ENCODE measurements at places on chromosomes 12 and 14.

- DNase-seq = no peak
These were observed 827 bp upstream of the TEDC1 start for GRCh38 chr14:105490267-105490571.

DNA sequence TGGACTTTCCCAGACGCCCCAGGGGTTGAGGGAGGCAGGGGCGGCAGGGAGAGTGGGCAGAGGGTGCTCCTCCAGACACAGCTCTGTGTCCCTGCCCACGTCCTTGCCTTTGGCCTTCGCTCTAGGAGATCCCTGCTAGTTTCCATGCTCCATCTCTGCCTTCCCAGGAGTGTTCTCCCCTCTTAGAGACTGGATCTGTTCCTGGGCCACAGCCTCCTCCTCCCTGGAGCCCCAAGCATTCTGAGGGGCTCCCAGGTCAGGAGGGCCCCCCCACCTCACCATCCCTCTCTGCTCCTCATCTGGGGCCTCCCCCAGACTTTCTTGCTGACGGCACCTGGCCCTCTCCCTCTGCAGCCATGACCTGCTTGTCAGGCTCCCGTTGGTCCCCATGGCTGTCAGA lies 216.0 kb upstream of the FKBP4 start:
- no peak for DNase-seq

- DNase-seq = no peak
These were observed 186.2 kb downstream of the SYNE2 start for GRCh38 chr14:64038841-64039542.

- DNase-seq = no peak
These were observed 711.8 kb upstream of the LRFN5 start for GRCh38 chr14:40894846-40895245.

DNA sequence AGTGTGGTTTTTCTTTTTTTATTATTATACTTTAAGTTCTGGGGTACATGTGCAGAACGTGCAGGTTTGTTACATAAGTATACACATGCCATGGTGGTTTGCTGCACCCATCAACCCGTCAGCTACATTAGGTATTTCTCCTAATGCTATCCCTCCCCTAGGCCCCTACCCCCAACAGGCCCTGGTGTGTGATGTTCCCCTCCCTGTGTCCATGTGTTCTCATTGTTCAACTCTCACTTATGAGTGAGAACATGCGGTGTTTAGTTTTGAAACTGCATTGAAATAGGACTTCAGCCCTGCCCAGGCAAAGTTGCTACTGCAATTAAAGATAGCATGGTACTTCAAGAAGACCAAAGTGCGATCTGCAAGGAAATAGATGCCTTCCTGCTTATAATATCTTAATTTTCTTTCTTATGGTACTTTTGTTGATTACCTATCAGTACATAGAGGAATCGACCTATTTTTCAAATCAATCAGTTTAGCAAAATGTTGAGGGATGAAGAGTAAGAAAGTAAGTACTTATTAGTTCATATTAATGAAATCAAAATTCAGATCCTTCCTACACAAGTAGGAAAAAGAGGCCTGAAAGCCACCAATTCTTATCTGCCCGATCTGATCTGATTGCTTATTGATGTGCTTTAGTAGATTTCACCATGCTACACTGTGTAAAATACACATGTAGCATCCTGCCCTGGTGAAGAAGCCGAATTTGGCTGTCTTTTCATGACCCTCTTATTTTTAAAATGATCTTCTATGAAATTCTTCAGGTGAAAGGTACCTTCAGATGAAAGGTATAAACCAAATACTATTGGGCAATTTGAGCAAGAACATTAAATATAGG lies 1.6 kb downstream of the LTA4H start:
- no peak for DNase-seq

GRCh38 chr14:75018694-75019093 lies 16.0 kb downstream of the EIF2B2 start:
- DNase-seq = no peak

- peak; percentile 43 for DNase-seq
These were observed 446 bp downstream of the PPP1R12A start for GRCh38 chr12:79934281-79935020.

GRCh38 chr12:56695327-56696101 lies 7.4 kb upstream of the PTGES3 start:
- no peak for DNase-seq

- DNase-seq = no peak
These were observed 6.6 kb upstream of the RAB3IP start for GRCh38 chr12:69732088-69732487.

DNA sequence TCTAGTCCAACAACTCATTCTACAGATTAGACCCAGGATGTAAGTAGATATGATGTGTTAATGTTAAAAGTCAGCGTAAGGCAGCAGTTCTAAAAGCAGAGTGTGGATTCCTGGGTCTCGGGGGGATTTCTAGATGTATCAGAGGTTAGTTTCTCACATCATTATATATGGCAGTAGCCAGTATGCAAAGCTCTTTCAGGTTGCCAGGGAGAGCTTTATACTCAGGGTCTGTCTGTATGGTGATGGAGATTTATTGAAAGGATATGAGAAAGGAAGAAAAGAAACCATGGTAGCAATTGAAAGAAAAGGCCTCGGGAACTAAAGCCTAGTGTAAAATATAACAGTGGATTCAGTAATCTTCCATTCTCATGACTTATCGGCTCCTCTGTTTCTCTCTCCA lies 26.2 kb upstream of the PAWR start:
- DNase-seq = no peak

GRCh38 chr14:74792249-74793039 lies 29.3 kb downstream of the YLPM1 start:
- DNase-seq = peak; percentile 29

DNA sequence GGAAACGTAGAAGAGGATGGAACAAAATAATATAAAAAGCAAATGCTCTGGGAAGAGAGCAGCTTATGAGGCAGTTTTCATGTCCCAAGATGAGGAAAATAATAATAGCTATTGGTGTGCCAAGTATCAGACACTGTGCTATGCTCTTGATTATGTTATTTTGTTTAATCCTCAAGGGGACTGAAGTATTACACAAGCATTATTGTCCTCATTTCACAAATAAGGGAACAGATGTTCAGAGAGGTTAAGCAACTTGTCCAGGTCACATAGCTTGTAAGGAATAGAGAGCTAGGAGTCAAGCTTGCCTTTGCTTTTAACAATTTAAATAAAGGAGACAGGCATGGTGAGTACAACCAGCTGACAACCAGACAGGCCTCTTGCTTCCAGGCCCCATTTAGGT lies 26.9 kb upstream of the LTBP2 start:
- no peak for DNase-seq

DNA sequence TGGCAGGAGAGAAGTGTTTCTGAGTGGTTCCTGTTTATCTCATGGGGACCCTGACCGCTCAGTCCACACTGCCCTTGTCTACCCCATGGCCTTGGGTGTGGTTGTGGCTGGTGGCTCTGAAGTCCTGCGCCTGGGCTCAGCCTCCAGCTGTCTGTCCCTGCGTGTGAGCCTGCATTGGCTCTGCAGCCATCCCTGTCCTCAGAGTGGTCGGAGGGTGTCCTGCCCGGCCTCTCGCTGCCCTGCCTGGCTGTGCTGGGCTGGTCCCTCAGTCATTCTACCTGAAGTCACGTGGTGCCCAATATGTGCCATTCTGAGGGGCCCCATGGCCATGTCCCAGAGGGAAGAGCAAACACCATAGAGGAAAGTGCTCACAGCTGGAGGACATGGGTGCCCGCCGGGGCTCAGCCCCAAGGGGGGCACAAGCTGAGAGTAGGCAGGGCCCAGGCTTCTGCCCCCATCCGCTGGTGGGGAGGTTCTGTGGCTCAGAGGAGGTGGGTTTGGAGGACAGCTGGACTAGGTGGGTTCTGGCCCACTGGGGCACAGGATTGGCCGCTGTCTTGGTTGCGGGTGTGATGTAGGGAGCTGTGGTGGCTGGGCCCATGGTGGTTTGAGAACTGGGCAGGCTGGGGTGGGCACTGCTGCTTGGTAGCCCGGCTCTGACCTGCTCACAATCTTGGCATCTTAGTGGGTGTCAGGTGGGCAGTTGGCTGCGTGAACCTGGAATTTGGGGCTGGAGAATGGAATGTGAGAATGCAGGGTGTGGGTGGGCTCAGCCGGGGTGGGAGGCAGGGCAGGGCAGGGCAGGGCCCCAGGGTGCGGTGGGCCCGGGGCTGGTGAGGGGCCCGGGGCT lies 11.6 kb downstream of the TEDC1 start:
- DNase-seq = no peak

GRCh38 chr12:58803908-58804307 lies 116.4 kb downstream of the LRIG3 start:
- DNase-seq = no peak

GRCh38 chr14:104086661-104087461 lies 1.4 kb downstream of the ASPG start:
- no peak for DNase-seq

- DNase-seq = no peak
These were observed 82.4 kb downstream of the DIO3 start for GRCh38 chr14:101643651-101644050.

DNA sequence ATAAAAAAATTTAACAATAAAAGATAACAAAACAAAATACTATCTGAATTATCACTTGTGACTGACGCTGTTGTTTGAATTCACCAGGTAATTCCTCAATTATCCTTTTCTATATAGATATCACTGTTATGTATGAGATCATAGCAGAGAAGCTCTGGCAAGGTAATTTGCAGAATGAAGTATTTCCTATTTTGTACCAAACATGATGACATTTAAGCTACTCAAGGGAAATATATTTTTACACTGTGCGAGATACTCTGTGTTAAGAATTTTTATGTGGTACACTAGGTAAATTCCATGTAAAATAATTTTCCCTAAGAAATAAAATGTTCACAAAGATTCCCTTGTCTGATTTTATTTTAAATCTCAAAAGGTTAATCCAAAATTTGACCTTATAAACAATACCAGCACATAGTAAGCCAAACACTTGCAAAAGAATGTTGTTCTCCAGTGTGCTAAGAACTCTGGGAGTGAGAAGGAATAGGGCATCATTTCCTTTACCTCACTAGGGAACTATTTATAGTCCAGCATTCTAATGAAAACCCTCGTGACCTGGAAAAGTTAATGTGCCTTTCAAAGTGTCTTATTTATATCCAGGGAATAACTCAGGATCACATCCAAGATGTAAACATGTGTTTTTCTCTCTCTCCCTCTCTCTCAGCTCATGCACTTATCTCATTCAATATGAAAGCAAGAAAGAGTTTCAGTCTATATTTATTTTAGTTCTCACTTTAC lies 115.2 kb upstream of the RAP1B start:
- no peak for DNase-seq

- no peak for DNase-seq
These were observed 1.5 kb downstream of the EML5 start for GRCh38 chr14:88791252-88791621.

DNA sequence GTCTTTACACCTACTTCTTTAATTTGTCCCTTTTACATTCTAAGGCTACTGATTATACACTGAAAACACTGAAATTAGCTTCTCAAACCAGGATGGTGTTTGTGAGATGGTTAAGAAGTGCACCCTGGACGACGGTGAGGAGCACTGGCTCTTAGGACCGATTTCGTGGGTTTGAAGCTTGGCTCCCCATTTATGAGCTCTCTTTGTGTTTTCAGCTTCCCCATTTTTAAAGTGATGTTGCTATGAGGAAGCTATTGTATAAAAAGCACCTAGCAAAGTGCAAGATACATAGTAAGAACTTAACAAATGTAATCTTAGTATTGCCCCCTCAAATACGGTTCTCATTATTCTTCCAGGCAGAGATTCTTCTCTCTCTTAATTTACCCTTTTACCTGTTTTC lies 4.7 kb downstream of the NFYB start:
- DNase-seq = no peak

- DNase-seq = no peak
These were observed 27.0 kb downstream of the FBLN5 start for GRCh38 chr14:91920526-91920925.

- no peak for DNase-seq
These were observed 31.7 kb downstream of the DHRS7 start for GRCh38 chr14:60133487-60133886.

DNA sequence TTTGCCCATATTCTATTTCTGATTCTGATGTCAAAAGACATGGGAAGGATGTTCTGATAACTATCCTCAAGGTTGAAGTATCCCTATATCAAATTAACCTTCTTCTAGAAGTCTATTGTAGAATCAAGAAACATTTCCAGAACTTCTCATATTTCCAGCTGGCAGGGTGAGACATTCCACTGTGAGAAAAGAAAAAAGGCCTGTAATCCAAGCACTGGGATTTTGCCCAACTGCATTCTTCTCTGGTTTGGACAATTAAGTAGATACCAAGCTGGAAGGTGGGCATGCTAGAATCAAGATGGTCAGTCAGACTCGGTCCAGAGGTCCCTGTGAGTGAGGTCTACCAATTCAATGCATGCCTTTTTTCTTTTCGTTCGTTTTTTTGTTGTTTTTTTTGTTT lies 60.9 kb downstream of the MAP3K9 start:
- DNase-seq = no peak

DNA sequence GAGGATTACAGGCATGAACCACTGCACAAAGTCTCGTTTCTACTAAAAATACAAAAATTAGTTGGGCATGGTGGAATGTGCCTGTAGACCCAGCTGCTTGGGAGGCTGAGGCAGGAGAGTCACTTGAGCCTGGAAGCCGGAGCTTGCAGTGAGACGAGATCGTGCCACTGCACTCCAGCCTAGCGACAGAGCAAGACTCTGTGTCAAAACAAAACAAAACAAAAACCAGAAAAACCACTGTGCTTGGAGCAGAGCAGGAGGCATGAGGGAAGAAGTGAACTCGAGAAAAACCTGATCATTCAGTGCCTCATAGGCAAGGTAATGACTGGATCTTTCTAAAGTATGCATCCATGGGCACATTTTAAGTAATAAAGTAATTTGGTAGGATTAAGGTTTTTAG lies 487.8 kb downstream of the KCNH5 start:
- no peak for DNase-seq

GRCh38 chr14:82403987-82404386 lies 870.3 kb upstream of the SEL1L start:
- no peak for DNase-seq

GRCh38 chr12:107774349-107775029 lies at the start of gene ASCL4:
Gene ASCL4, plus strand, starts transcription at chr12:107774704. Its CDS starts 515 bp downstream, at chr12:107775219.
- no peak for DNase-seq

DNA sequence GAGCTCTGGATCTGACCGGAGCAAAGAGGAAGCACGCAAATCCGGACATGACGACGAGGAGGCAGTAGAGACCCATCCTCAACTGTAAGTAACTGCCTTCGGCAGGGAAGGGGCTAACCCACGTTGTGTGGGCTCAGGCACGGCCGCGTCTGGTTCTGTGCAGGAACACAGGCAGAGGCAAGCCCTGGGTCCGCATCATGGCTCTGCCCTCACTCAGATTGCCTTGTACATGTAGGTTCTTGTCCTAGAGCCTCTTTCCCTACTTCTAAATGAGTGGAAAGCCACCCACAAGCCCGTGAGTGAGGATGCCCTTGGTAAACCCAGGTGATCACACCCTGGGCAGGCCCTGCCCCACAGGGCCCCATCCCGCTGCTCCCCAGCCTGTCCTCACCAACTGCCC lies 8.9 kb upstream of the RPLP0 start:
- DNase-seq = no peak

GRCh38 chr12:69415471-69416275 lies 54.5 kb upstream of the FRS2 start:
- DNase-seq = peak; percentile 11

All from activated CD4-positive, alpha-beta T cell treated with anti-CD3 and anti-CD28 coated beads, Interleukin-2, Interleukin-6, amounts not matched to agents 100 ng/mL and 50 ng/mL, durations not matched to agents 16 hours and 8 hours (primary cell).